ENCODE measurements at places on chromosomes 3 and 15.

DNA sequence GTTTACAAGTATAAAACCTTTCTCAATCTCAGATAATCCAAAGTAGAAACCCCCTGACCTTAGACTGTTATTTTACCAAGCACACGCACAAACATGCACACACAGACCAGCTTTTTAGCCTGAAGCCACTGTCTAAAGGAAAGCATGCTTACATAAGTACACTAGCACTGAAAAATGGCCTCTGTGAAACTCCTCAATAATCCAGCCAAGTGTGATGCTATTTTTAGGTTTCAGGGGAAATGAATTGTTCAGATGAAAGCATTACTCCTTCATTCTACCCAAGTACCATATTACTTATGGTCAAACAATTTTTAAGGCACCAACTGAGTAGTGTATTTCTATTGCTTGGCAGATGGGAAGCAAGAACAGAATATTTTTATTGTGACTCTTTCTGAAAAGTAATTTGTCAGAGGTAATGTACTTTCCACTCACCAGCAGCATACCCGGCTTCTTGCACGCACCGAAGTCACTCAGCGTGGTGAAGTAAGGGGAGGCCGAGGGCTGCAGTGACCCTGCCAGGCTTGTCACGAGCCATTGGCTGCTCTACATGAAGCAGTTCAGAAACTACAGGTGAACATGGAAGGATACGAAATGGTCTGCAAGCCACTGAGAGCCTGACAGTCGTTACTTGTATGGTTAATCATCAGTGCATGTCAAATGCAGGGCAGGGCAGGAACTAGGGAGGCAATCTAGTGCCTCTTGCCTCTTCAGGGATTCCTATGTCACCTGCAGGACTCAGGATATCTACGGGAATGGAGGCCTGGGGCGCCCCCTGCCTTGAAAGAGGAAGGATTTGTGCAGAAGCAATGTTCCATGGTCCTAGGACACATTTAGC, 106.7 kb downstream of the GABRB3 start:
- no peak for DNase-seq

GRCh38 chr15:66611257-66612053, 45.7 kb upstream of the LCTL start:
- DNase-seq = no peak

GRCh38 chr15:76341366-76342057, 4.9 kb downstream of the ISL2 start:
- DNase-seq = no peak

DNA sequence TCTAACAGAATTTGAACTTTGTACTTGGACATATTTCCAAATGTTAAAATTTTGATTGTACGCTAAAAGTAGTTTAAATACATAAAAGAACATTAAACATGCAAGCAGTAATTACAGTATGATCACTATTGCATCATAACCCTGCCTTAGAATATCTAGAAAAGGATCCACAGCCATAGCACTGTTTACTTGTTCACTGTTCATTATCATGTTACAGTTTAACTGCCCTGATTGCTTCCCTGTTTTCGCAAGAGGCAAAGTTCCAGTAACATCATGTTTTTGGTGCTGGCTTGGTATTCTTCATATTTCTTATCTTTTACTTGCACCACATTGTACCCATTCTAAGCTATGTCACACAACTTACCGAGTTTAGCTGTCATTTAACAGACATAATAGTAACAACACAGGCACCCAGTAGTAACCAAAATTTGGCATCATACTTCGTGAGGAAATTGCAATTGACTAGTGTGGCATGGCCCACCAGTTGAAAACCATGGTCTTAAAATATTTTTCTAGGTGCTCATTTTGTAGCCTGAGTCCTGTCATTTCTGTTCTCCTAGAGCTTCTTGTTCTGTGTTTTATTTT, 13.3 kb upstream of the TMEM87A start:
- no peak for DNase-seq

GRCh38 chr15:40048211-40048792, 9.3 kb upstream of the SRP14 start:
- DNase-seq = no peak

DNA sequence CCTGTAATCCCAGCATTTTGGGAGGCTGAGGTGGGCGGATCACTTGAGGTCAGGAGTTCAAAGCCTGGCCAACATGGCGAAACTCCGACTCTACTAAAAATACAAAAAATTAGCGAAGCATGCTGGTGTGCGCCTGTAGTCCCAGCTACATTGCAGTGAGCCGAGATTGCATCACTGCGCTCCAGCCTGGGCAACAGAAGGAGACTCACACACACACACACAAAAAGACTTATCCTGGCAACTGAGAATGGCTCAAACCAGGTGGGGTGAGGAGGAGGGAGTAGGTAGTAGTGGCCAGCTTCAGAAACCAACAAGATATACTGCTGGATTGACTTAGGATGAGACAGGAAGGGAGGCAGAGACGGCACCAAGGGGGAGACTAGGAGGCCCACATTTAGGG, 53.4 kb upstream of the APEH start:
- no peak for DNase-seq
